ENCODE measurements at places on chromosomes 7 and 10.

DNA sequence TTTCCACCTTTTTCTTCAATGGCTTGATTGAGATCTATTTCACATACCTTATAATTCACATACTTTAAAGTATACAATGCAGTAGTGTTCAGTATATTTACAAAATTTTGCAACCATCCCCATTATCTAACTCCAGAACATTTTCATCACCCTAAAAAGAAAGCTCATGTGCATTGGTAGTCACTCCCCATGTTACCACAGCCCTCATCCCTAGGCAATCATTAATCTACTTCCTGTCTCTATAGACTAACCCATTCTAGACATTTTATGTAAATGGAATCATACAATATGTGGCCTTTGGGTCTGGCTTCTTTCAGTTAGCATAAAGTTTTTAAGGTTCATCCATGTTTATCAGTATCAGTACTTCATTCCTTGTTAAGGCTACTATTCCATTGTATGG is 214.2 kb downstream of the WDR11 start:
- no peak for DNase-seq

DNA sequence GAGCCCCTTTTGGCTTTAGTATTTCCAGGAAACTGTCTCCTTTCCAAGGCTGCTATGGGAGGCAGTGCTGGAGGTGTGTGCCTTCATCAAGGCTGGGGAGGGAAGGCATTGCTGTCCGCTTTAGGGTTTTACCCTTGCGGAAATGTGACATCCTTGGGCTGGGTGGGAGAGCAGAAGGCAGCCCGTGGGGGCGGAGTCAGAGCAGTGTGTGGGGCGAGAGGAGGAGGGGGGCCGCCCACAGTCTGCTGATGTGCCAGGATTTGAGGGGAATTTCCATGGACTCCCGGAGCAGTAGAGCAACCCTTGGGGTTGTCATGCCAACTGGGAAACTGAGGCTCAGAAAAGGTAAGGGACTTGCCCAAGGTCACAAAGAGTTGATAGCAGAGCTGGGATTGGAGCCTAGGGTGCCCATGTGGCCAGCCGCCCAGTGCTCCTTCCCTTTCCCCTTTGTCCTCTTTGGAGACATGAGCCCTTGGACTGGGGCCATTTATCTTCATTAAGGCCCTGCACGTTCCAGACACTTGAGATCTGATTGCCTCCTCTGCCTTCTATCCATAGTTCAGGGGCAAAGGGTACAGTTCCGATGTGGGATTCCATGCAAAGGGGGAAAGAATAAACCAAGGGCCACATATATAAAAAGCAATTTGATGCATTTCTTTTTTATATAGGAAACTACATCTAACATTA is 22.2 kb downstream of the TSPAN15 start:
- no peak for DNase-seq

- DNase-seq = no peak
These were observed 97.5 kb downstream of the PFKFB3 start for GRCh38 chr10:6300106-6300783.

- DNase-seq = peak; percentile 54
These were observed 31.6 kb downstream of the OGDH start for GRCh38 chr7:44637788-44638594.

GRCh38 chr7:112137141-112138101 is 68.8 kb downstream of the DOCK4 start:
- no peak for DNase-seq

- no peak for DNase-seq
These were observed 100.5 kb downstream of the GLCCI1 start for GRCh38 chr7:8068892-8069686.

DNA sequence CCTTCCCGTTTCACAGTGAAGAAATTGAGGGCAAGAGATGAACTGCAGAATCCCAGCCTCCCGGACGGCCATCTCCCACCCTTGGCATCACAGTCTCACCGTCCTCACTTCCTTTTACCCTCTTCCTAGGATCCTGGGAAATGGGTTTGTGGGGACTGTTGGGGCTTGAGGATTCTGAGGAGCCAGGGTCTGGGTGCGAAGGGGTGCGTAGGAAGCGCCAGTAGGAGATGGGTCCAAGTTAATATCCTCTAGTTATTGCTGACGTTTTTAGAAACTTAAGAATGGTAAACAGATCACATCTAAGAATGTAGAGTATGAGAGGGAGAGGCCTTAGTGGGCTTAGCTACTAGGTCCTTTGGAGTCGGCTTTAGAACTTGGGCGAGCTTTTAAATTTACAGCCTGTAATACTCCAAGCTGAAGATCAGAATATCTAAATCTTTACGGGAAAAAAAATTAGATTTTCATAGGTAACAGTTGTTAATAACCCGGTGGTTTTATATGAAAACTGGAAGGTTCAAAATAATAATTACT is 696 bp downstream of the MALSU1 start:
- DNase-seq = no peak

DNA sequence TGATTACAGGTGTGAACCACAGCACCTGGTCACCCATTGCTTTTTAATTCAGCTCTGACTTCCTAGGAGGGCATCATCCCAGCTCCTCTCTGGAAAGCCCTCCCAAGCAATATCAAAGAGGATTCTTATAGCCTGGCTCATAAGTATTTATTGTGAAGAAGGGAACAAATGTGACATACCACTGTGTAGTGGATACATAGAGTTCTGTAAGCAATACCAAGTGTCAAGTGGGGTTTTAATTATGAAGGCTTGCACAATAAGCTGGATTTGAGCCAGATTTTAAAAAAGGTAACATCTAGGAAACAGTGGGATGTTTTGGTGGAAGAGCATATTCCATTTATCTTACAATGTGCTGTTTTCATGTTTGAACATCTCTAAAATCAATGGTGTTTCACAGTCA is 19.0 kb upstream of the PRTFDC1 start:
- no peak for DNase-seq

DNA sequence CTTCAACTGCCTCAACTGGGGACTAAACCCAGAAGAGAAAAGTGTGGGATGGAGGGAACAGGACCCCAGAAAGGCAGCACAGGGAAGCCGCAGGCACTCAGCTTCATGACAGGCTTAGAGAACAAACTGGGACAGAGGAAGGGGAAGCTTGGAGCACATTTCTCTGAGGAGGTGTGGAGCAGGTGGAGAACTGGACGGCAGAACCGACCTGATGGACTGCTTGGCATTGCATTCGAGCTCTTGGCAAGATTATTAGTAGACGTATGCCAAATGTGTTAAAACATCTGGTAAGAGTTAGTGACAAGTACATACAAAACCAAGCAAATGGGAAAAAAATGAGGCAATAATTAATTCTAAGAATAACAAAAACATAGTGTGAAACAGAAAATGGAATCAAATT is 335.7 kb downstream of the SFMBT2 start:
- DNase-seq = no peak

GRCh38 chr7:91520645-91521044 is 256.4 kb downstream of the FZD1 start:
- no peak for DNase-seq

DNA sequence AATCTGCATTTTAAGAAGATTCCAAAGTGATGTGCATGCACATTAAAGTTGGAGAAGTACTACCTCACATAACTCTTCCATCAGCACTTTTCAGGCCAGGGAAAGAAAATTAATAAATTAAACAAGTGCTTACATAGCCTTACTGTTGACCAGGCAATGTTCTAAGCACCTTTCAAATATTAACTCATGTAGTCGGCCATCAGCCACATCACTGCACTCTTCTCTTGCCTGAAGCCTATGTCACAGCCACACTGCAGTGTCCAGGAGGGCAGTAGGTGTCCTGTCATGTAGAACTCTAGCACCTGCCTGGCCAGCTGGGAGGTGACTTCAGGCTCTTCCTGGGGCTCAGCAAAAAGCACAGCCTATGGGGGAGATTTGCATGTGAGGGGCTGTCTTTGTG is 71.5 kb downstream of the CDK1 start:
- DNase-seq = no peak

DNA sequence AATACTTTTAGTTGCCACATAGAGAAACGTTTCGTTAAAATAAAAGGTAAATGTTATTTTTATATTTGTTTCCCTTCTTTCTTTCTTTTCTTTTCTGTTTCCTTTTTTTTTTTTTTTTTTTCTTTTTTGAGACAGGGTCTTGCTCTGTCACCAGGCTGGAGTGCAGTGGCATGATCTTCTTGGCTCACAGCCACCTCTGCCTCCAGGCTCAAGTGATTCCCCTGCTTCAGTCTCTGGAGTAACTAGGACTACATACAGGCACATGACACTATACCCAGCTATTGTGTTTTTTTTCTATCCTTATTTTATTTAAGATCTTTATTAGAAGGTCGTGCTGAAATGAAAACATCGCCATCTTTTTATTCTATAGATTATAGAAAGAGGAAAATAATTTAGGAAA is 661.8 kb upstream of the MBL2 start:
- DNase-seq = no peak

DNA sequence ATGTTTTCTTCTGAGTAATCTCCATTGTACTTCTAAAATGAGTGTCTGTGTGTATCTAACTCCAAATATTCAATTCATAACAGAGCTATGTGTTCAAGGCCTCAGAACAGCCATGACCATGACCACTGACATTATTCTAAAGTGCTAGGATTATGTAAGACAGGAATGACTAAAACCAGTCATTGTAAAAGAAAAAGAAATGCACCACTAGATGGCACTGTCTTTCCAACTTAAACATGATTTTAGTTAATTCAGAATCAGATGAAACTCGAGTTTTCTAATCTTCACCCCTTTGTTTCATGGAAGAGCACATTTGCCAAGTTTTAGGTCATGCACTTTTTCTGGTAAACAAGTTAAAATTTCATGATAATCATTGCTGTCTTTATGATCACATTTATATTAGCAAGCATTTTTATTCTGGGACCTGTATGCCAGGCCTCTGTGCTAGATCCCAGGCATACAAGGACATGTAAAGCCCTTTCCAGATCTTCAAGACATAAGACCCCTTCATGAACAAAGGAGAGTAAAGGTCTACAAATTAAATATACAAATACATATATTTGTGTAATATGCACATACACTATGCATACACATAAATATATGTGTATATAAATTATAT is 26.1 kb upstream of the RSU1 start:
- DNase-seq = no peak

DNA sequence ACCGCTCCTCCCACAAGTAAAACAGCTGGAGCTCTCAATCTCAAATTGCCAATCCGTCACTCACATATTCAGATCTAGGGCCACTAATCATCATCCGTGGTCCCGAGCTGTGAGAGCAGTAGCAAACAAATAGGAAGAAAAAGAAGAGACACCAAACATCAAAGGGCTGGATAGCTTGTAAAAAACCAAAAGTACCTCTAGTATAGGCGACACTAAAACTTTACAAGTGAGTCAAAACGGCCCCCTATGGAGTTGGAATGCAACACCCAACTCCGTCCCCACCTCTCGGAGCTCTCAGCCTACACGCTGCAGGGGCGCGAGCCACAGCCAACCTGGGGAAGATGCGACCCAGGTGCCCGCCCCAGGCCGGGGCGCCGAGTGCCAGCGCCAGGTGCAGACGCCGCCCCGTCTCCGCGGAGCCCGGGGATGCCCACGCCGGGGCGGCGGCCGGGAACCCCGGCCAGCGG is 581 bp downstream of the FAM3C start:
- no peak for DNase-seq

GRCh38 chr7:37027104-37027503 is 302.8 kb upstream of the AOAH start:
- no peak for DNase-seq

DNA sequence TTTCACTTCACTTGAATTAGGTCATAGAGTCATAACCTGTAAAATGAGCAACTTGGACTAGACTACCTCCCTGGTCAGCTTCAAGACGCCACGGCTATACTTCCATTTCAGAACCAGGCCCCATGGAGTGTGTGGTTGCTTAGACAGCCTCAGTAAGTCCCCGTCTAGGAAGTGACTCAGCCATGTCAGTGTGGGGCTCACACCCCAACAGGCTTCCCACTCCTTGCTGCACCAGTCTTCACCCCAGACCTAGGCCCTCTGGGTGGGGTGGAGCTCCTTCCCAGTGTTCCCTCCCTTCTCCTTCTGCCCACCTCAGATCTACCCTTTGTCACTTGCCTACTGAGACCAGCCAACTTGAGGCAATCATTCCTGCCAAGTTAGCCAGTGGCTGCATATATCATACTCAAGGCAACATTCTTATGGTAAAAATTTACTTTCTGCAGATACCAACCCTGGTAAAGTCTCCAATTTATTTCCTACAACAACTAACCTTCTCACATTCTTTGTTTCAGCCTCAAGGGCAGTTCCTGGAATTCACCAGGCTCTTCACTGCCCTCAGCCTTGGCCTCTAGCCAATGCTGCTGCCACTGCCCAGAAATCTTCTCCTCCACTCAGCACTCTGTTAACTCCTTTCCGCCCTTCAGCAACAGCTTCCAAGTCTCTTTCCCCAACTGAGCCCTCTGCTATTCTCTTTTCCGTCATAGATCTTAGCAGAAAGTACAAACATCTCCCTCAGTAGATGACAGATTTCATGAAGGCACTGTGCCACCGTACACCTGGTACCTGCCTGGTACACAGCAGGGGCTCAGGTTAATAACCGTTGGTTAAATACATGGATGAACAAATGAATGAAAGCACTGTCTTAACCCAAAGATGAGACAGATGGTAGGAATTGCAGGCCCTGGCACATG is 31.3 kb upstream of the ZNRF2 start:
- DNase-seq = no peak

DNA sequence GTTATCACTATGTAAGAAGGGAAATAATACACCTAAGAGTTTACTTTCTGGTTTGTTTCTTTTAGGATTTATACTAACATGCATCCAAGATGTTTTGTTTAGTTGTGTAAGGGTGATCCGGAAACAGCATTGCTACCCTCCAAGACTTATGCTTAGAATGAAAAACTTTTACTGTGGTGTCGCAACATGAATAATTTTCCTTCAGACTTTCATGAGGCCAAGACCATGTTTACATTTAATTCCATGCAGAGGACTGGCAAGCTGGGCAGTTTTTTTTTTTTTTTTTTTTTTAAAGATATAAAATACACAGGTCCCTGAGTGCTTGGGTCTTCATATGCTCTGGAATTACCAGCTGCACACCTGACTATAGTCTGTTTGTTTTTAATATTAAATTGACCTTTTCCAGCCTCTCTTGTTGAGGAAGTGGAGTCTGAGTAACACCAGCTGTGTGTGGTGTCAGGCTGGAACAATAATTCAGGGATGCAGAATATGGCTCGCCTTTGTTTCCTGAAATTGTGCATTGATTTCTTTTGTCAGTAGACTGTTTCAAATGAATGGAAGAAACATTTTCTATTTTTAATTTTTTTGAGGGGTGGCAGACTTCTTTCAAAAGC is 81.7 kb downstream of the ST7 start:
- DNase-seq = no peak

DNA sequence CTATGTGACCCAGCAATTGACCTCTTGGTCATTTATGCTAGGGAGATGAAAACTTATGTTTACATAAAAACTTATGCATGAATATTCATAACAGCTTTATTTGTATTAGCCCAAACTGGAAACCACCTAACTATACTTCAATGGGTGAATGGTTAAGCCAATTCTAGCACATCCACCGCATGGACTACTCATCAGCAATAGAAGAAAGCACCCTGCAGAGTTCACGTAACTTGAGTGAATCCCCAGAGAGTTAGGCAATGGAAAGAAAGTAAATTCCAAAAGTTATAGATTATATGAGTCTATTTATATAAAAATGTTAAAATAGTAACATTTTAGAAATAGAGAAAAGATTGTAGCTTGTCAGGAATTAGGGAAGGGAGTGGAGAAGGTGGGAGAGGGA is 60.2 kb upstream of the NRG3 start:
- DNase-seq = no peak

- DNase-seq = no peak
These were observed 57.8 kb downstream of the GAD2 start for GRCh38 chr10:26274391-26274790.

- no peak for DNase-seq
These were observed 205.4 kb downstream of the ARHGAP12 start for GRCh38 chr10:31723106-31723750.

Data from stimulated activated CD8-positive, alpha-beta memory T cell treated with anti-CD3 and anti-CD28 coated beads, Interleukin-7, amount 100 ng/mL, for 1 hour (primary cell).